ENCODE measurements at places on chromosomes 5 and 9.

- DNase-seq = peak; percentile 5
Observed at GRCh38 chr9:80492221-80492620, 920.5 kb downstream of the TLE4 start.

GRCh38 chr5:124650951-124651662 lies 95.3 kb downstream of the ZNF608 start:
- DNase-seq = peak; percentile 66

GRCh38 chr5:157283434-157283833 lies 17.5 kb downstream of the CYFIP2 start:
- DNase-seq = no peak

GRCh38 chr5:77117161-77117560 lies 30.1 kb upstream of the ZBED3 start:
- DNase-seq = no peak

DNA sequence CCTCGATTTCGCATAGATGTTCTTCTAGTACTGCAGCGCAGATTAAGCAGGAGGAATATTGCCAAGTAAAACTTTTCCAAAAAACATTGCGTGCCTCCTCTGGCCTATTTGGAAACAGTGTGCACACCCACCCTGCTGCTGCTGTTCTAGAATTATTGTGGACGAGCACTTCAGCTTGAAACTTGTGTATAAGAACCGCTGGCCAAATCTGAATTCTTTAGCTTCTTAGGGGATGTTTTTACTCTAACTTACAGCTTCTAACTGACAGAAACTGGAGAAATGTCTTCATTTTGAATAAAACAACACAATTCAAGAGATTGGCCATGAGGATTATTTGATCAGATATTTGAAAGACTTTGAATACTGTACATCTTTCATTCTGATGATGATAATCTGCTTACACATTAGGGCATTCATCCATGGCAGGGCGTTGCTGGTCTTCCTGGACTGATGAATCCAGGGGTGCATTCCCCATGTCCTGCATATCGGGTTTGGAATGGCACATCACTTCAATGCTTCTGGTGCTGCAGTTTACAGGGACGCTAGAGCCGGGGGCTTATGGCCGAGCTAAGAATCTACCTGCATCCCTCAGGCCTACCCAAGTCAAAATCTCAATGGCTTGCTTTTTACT lies 6.5 kb downstream of the ADAMTS16 start:
- DNase-seq = no peak

- peak; percentile 4 for DNase-seq
Observed at GRCh38 chr5:85345818-85346217, 961.1 kb upstream of the EDIL3 start.

- DNase-seq = peak; percentile 85
Observed at GRCh38 chr5:101995585-101995984, 300.5 kb downstream of the SLCO4C1 start.

GRCh38 chr5:116152169-116152568 lies 67.3 kb downstream of the COMMD10 start:
- DNase-seq = no peak

DNA sequence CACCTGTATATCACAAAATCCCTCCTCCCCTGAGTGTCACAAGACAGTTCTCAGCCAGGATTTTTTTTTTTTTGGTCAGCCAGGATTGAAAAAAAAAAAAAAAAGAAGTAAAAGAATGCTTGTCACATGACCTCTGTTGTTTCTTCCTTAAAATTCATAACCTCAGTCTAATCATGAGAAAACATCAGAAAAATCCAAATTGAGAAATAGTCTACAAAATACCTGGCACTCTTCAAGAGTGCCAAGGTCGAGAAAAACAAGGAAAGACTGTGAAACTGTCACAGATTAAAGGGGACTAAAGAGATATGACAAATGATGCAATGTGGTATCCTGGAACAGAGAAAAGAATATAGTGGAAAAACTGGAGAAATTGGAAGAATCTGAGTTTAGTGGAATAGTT lies 58.5 kb upstream of the SUB1 start:
- no peak for DNase-seq
